ENCODE measurements at places on chromosomes 3 and 15. TPM values are rescaled to one million over a fixed set of nuclear protein-coding genes. Genes with fewer than 3 reads are reported as not detected.

DNA sequence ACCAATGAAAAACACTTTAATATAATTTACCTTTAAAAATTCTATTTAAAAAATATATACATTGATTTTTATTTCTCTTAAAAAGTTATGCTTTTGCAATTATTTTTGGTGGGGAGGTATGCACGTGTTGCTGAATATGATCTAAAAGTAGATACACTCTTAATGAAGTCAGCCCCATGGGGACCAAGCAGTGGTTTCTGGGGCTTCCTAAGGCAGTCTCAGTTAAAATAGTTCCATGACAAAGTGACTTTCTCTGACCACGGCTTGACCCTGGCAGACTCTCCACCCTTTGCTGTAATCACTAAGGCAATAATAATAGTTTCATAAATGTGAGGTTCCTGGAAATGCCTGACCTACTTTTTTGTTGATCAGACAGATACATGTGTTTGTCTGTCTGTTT is 50.4 kb downstream of the CCR4 start:
- no peaks in the 10 kb centered on the region for H3K4me1 ChIP-seq
- DNase-seq, result no peak
- no peaks in the 10 kb centered on the region for H3K27me3 ChIP-seq
- no peak overlapping the region for H3K27ac ChIP-seq
- no peaks in the 10 kb centered on the region for H3K36me3 ChIP-seq

GRCh38 chr3:64759811-64760210 is 72.0 kb upstream of the ADAMTS9 start:
- H3K4me3 ChIP-seq, result no peak overlapping the region
- no peak overlapping the region for H3K27ac ChIP-seq
- H3K4me1 ChIP-seq, result no peaks in the 10 kb centered on the region

DNA sequence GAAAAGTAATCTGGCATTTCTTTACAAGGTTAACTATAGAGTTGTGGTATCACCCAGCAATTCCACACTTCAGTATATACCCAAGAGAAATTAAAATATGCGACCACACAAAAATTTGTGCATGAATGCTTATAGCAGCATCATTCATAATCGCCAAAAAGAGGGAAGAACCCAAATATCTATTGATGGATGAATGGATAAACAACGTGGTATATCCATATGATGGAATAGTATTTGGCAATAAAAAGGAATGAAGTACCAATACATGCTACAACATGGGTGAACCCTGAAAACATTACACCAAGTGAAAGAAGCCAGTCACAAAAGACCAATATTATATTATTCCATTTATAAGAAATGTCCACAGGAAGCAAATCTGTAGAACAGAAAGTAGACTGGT is 8.6 kb upstream of the SKOR1 start:
- no peaks in the 10 kb centered on the region for H3K4me1 ChIP-seq
- no peak overlapping the region for H3K27ac ChIP-seq
- DNase-seq, result no peak

The SECISBP2L gene
- total RNA-seq, result 39.6 TPM

- H3K27me3 ChIP-seq, result no peaks in the 10 kb centered on the region
- no peak for DNase-seq
- no peaks in the 10 kb centered on the region for H3K36me3 ChIP-seq
- H3K4me3 ChIP-seq, result no peak overlapping the region
These were observed 110.8 kb downstream of the MFSD1 start for GRCh38 chr3:158912621-158913020.

DNA sequence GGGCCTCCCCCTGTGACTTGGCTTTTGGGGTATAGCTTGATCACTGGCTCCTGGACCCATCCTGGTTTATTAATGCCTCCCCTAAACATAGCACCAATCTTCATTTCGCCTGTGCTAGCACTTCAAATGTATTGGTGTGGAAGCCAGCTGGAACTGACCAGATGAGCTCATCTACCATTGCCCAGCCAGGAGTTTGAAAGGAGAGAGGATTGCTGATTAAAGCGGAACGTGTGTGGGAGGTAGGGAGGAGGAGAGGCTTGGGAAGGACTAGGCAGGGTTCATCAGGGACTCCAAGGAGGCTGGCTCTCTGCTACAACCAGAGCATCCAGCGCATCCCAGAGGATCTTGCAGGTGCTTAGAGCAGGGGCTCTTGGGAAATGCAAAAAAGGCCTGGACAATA is 34.4 kb upstream of the TLE3 start:
- DNase-seq, result no peak
- no peaks in the 10 kb centered on the region for H3K36me3 ChIP-seq
- no peak overlapping the region for H3K27ac ChIP-seq
- no peaks in the 10 kb centered on the region for H3K27me3 ChIP-seq
- H3K4me3 ChIP-seq, result no peak overlapping the region
- no peaks in the 10 kb centered on the region for H3K4me1 ChIP-seq

The STRIT1 gene
- total RNA-seq, result 4.9 TPM

The HCLS1 gene
- total RNA-seq, result 14.6 TPM

GRCh38 chr3:38690185-38690584 is 40.7 kb upstream of the SCN5A start:
- DNase-seq, result no peak
- no peak overlapping the region for H3K27ac ChIP-seq
- no peaks in the 10 kb centered on the region for H3K4me1 ChIP-seq
- H3K36me3 ChIP-seq, result no peaks in the 10 kb centered on the region
- H3K4me3 ChIP-seq, result no peak overlapping the region
- H3K27me3 ChIP-seq, result no peaks in the 10 kb centered on the region

DNA sequence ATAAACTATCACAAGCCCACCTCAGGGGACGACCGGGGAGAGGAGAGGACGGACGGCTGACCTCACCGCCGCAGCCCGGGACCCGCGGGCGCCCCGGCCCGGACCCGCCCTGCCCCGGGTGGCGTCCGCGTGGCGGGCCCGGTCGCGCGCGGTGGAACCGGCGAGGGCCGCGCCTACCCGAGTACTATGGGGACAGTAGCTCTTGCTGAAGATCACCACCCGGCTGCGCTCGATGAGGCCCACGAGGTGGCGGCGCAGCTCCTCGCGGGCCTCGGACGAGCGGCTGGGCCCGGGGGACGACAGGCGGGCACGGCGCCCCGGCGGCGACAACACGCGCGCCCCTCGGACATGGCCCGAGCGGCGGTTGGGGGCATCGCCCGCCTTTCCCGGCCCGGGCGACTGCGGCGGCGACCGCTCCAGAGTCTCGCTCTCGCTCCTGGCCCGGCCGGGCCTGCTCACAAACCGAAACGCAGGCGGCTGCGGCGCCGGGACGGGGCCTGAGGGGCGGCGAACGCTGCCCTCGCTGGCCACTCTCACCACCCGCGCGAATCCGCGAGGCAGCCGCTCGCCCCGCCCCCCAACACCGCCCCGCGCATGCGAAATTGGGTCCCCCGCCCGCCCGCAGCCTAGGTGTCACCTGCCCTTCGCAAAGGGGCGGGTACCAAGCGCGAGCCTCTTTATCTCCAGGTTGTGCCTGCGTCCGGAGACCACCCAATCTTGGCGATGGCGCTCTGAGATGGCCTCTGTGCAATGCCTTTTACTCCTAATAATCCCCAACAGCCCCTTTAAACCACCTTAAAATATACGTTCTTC is at the start of gene TXNRD3:
Gene TXNRD3, minus strand, starts transcription at position 554 of the 813 bp plus-strand sequence.
- no peaks in the 10 kb centered on the region for H3K4me1 ChIP-seq
- no peaks in the 10 kb centered on the region for H3K36me3 ChIP-seq
- H3K27me3 ChIP-seq, result no peaks in the 10 kb centered on the region
- H3K27ac ChIP-seq, result peak within 1 kb of the TSS; percentile 71
- H3K4me3 ChIP-seq, result peak within 1 kb of the TSS; percentile 68

GRCh38 chr3:4984511-4984864 is 5.3 kb downstream of the BHLHE40 start:
- DNase-seq, result no peak
- H3K36me3 ChIP-seq, result no peaks in the 10 kb centered on the region
- peaks cover 32% of the 10 kb centered on the region for H3K4me1 ChIP-seq
- peak overlapping the region; percentile 98 for H3K27ac ChIP-seq
- no peak overlapping the region for H3K4me3 ChIP-seq
